ENCODE measurements at places on chromosomes 12 and 14.

DNA sequence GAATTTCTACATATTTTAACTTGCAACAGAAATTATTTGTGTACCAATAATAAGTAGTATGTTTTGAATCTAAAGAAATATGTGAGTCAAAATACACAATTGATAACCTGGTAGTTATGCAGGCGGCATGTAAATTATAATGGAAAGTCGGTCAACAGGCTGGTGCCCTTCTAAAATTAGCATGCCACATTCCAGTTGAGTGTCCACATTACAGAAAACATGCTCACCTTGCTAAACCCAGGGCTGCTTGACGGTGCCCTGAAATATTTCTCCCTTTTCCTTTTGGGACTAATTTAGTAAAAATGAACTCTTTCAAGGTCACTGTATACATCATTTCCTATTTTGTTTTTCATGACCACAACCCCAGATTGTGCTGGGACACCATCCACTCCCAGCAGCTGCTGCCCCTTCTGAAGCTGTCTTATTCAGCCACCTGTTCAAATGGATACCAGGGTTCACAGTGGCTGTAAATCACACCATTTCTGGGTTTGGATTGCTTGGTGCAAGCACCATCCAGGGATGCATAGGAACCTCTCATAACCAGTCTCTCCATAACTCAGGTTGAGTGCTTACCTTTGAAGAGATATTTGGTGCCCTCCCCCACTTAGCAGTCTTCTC, 110.6 kb downstream of the ANO6 start:
- no peak for DNase-seq

DNA sequence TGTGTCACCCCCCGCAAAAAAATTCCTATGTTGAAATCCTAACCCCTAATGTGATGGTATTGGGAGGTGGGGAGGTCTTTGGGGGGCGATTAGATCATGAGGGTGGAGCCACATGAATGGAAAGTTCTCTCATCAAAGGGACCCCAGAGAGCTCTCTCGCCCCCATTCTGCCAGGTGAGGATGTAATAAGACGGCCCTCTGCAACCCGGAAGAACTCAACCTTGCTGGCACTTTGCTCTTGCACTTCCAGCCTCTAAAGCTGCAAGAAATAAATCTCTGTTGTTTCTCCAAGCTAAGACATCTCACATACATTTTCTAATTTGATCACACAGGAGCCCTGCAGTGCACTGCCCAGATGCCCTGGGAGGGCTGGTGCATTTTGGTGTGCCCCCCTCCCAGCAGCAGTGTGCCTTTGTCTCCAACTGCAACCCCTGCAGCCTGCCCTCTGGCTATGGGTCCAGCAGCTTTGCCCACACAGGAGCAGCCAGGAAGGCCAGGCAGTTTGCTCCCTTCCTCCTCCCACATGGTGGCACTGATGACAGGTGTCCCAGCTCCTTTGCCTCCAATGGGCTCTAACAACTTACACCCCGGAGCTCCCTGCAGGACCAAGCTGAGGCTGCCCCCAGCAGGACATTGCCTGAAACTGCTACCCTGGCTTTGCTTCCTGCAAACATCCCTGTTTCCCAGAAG, 59.3 kb downstream of the C14orf132 start:
- peak; percentile 62 for DNase-seq

DNA sequence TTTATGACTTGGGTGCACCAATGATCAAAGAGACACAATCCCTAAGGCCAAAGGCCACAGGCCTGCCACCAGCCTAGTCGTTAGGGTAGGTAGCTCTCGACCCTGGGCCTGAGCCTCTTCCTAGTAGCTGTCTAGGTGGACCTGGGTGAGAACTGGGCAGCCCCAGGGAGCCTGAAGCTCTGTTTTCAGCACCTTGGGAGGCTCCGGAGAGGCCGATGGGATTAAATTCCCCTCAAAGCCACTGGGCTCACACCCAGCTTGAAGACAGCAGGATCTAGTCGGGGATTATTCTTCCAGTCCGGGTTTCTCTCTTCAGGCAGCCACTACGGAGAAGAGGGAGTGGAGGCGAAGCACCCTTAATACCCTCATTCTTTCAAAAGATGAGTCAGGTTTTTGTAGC, 79.8 kb downstream of the TMEM260 start:
- no peak for DNase-seq

- DNase-seq = no peak
Observed at GRCh38 chr12:9851050-9851449, 18.1 kb downstream of the CLEC2B start.

DNA sequence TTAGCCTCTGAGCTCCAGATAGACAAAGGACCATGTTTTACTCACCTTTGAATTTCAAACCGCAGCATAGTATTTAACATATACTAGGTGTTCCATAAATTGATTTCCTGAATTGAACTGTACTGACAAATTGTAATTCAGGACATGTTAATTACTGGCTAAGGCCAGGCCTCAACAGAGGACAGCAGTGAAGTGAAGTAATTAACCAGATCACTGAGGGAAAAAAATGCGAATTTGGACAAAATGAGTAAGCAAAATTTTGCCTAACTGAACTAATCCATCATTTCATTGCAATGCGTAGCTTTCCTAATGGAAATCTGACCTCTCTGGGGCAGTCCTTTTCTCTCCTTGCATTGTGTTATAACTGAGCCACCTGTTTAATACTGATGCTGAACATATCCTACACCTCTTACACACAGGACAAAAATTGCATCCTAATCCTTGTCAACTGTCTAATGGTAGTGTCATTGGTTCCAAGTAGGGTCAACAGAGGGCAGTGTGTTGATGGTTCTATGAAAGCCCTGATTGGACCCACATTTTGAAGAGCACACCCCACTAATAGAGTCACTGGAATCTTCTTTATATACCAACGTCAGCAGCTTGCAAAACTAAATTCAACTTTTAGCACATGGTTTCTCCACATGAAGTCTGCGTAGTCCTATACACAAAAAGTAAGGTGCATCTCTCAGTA, 148.4 kb downstream of the SLC25A21 start:
- DNase-seq = no peak

DNA sequence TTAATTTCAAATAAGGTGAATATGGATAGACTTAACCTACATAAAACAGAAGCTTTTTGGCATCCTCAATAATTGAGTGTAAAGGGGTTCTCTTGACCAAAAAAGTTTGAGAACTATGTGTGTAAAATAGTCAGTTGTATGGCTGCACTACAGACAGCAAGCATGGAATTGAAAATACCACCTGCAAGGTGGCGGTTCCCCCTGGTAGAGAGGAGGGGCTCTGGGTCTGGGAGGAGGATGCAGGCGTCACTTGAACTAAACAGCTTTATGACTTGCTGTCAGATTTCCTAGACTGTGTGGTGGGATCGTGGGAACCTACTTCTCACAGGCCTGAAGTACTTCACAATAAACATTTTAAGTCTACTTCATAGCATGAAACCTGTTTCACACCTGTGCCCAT, 6.3 kb downstream of the EVL start:
- no peak for DNase-seq

DNA sequence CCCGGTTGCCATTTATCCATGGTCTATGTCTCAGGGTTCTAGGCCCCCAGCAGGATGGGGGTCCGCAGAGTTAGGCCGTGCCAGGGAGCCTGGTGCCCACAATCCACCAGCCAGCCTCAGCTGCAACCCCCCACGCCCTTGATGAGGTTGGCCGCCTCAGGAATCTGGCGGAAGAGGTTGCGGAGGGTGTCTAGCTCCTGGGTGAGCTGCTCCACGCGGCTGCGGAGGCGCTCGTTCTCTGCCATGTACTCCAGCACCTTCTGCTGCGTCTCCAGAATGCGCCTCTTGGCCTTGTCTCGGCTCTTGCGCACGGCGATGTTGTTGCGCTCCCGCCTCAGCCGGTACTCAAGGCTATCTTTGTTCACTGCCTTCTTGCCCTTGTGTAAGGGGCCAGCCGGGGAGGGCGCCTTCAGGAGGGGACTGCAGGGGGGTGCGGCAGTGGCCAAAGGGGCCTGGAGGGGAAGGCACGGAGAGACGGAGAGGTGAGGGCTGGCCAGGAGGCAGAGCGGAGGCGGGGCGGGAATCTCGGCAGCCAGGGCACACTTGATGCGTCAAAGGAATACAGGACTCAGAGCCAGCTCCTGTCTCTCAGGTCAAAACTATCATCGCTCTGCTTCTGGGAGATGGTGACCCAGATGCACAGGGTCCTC, 1.6 kb downstream of the CEBPE start:
- DNase-seq = no peak

- no peak for DNase-seq
Observed at GRCh38 chr14:37708481-37708880, 113.1 kb downstream of the TTC6 start.

GRCh38 chr14:88179716-88180115, 143.4 kb downstream of the KCNK10 start:
- no peak for DNase-seq

DNA sequence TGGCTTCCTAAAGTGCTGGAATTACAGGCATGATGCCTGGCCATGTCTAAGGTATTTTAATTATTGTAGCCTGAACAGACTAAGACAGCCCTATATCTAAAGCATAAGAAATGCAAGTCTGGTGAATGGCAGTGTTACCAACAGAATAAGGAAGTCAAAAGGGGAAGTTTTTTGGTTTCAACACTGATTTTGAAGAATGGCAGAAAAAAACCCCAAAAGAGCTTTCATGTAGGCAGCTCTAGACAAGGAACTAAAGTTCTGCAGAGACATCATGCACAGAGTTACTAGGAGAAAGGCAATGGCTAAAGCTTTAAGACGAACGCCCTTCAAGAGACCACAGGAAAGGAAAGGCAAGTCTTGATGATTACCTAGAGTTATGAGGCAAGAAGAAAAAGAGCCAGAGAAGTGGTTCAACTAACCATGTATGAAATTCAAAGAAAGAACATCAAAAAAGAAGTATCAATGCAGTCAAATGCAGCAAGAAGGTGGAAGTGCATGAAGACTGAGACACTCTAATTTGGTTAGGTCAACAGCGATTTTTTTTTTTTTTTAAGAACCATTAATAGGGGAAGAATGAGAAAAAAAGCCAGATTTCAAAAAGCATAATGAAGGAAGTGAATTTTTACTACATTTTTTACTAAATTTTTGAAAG, 50.8 kb downstream of the RPS6KA5 start:
- no peak for DNase-seq

GRCh38 chr14:101855958-101856357, 94.4 kb downstream of the PPP2R5C start:
- no peak for DNase-seq

DNA sequence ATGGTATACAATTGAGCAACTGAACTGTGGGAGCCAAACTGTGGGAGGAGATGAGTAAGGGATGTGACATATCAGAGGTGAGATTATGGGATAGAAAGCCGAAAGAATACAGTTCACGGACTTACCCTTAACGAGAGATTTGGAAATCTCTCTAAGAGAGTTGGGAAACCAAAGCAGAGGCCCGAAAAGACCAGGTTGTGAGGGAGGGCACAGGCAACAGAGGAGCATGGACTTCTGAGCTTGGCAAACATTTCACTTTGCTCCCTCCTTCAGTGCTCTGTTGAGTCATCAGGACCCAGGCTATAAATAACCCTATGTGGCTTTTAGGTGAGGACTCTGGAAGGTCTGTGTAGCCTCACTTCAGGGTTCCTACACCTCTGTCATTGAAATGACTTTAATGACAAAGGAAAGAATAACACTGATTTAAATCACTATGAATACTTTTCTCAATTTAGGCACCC, 120.6 kb downstream of the TGFB3 start:
- no peak for DNase-seq

DNA sequence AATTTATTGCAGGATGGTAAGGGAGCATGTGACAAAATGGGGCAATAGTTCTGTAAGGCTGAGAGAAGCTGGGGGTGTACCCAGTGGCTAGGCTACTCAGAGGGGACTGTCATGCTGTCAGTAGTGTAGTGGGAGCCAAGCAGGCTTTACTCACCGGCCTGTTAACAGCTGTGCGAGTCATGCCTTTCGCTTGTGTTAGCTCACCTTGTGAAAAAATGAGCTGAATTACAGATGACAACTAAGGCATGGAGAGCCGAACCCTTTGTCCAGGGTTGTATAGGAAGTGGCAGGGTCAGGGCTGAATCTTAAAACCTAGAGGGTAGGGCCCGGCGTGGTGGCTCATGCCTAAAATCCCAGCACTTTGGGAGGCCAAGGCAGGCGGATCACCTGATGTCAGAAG, 37.9 kb downstream of the SH2B3 start:
- DNase-seq = no peak

DNA sequence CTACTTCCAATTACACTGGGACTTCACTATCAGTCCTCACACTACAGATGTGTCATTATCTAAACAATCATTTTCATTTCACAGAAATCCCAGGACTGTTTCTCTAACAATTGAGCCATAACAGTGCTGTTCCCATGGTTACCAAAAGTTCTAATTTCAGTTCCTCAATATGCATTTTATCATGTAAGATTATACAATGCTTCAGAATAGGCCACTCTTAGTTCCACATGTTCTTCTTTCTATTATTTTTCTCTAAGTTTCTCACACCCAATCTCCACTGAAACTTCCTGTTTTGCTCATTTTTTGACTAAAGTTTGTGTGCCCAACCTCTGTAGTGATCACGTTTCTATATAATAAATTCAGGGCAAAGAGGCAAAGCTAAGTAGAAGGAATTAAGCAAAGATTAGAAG, 185.8 kb downstream of the DUSP6 start:
- DNase-seq = no peak

All from HuH-7.5 (cell line).